ENCODE measurements at places on chromosomes 6 and 20.

DNA sequence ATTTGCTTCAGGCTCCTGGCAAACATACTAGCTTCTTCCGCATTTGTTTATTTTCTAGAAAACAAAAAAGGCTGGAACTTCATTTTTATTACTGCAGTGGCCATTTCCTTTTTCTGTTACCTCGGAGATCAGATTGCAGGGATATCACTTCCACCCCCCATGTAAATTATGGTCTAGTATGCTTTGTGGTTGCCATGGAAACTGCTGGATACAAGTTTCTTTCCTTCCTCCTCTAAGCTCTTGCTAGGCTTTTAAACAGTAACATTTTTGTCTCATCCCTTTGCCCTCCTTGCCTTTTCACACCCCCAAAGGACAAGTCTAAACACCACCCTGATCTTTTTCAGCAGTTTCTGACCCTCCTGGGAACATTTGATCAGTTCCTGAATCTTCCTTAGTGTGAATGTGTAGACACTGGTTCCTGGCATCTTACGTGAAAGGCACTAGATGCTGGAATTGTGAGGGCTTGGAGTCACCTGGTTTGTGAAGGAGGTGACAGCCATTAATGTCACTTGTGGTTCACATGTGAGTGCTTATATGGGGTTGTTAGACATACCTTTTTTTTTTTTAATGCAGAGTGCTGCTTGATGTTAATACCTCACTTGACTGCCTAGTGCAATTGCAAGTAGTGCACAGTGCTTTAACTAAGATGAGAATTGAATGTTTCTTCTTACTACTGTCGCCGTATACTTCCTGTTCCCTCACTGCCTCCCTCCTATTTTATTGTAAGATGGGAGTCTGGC is 181.6 kb downstream of the JARID2 start:
- DNase-seq, result peak; percentile 75

DNA sequence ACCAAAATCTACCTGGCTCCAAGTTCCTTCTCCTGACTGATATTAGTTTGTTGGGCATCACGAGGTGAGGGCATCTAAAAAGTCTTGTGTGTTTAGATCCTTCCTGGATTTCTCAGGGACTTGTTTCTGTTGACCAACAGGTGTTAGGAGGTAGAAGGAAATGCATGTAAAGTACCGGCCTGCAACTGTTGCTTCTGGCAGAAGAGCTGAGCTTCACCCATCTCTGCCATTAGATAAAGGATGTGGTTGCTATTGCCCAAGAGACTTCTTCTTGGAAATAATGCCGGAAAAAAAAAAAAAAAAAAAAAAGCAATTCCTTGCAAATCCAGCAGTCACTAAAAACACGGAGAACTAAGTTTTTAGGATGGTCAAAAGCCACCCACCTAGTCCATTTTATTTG is 303.1 kb downstream of the CDH26 start:
- no peak for DNase-seq

DNA sequence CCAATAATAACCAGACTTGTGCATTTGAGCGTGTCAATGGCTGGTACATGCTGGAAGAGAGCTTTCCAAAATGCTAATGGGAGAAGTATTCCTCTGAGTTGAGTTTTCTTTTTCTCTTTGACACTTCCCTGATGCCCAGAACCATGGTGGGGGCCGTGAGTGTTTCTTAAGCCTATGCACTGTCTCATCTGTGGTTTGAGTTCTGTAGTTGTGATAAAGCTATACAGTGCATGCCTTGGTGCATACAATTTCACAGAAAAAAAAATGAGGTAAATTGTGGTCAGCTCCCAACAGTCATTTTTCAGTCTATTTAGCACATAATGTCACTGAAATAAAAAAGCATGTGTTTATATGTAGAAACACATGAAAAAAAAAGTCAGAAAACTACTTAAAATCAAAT is 204.8 kb downstream of the HDGFL1 start:
- DNase-seq, result no peak

GRCh38 chr6:151012321-151013294 is 147.1 kb downstream of the MTHFD1L start:
- peak; percentile 73 for DNase-seq

GRCh38 chr6:28711788-28712341 is 186.2 kb downstream of the GPX5 start:
- DNase-seq, result no peak

- peak; percentile 80 for DNase-seq
Measured at GRCh38 chr6:12289365-12289919, 719 bp upstream of the EDN1 start.

- peak; percentile 16 for DNase-seq
Measured at GRCh38 chr6:48641544-48641943, 530.5 kb upstream of the PTCHD4 start.

DNA sequence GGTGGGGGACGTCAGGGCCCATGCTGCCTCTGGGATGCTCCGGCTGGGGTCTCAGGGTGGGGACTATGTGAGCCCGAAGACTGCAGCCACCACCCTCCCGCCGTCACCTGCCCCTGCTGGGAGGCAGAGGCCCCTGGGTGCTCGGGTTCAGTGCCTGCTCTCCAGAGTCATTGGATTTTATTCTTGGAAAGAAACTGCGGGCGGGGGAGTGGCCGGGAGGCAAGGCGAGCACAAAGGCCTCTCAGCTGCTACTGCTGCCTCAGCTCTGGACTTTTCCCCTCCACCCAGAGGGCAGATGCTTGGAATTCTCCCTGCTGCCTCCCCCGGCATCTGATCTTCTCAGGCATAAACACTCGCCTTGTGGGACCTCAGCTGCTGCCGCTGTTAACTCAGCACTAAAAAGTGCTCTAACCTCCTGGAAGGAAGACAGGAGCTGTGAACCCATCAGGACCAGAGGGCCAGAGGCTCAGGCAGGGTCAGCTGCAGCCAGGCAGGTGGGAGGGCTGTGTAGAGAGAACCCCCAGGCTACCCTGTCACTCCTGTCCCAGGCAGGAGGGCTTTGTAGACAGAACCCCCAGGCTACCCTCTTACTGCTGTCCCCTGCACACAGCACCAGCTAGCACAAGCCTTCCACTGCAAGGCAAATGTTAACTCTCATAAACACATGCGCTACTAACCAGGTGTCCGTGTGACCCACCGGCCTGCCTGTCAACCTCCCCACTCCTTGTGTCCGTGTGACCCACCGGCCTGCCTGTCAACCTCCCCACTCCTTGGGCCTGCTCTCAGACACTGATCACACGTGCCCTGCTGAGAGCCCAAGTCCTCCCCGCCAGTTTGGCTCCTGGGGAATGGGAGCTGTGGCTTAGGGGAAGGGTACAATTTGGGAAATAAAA is 9.4 kb upstream of the FRMD1 start:
- peak; percentile 80 for DNase-seq

DNA sequence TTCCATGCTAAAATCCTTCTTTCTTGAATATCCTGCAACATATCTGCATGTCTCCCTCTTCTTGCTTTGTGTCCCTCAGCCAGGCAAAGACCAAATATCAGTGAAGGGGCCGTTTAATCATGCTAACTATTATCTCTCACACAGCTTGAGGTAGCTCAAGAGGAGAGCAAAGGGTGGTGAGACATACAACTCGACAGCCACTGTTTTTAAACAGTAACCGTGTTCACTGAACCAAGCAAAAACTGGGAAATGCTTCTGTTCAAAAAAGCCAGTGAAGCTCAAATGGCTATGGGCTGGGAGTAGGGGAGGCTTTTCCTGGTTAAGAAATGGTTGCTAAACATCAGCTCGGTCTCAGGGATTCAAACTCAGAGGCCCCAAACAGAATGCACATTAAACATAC is 83.4 kb downstream of the MAP7 start:
- DNase-seq, result no peak

DNA sequence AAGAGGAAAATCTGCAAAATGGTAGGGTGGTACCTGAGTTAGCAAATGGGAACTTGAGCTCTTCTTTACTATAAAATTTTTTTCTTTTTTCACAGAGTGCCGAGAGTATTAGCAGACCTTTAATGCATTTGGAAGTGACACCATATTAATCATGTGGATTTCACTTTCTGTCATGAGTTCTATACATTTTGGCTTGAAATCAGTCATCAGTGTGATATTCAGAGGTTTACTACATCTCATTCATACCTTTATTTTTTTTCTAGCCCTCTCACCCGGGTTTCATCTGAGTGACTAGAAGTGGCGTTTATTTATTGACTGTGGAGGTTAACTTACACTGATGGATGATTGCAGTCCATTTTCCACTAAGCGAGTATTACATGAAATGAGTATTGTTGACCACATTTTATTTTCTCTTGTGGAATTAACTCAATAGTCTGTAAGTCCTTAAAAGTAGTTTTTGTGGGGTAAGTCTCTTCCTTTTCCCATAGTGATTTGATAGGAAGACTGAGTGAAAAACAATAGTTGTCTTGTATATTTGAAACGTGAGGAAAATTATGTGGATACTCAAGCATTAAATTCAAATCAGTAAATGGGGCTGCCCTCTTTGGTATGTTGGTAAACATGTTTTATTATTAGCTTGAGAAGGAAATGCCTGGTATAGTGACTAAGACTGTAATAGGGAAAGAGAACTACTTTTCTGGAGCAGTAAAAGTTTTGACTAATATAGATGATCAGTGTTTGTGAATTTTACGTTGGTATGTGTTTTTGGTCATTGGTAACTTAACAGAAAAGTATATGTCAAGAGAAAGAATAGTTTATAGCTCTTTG is 55.5 kb downstream of the JARID2 start:
- no peak for DNase-seq

DNA sequence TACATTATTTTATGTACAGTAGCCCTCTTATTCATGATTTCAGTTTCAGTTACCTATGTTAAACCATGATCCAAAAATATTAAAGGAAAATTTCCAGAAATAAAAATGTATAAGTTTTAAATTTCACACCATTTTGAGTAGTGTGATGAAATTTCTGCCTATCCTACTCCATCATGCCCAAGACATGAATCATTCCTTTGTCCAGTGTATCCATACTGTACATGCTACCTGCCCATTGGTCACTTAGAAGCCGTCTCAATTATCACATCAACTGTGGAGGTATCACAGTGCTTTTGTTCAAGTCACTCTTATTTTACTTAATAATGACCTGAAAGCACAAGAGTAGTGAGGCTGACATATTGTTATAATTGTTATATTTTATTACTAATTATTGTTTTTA is 32.3 kb upstream of the PLCB4 start:
- no peak for DNase-seq

DNA sequence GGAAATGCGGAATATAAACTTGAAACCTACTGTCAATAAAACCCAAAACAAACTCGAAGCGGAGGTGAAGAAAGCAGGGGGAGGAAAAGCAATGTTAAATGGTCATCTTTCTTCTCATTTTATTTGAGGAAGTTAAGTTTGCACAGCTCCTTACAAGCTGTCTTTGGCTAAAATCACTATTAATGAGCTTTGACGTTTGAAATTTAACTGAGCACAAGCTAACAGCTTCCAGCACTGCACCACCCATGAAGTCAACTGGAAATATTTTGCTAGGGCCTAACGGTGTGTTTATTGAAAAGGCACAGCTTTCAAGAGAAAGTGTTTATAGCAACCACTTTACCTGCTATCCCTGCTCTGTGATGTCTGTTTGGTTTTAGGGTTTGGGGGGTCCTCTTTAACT is 103.8 kb downstream of the PKHD1 start:
- DNase-seq, result no peak

DNA sequence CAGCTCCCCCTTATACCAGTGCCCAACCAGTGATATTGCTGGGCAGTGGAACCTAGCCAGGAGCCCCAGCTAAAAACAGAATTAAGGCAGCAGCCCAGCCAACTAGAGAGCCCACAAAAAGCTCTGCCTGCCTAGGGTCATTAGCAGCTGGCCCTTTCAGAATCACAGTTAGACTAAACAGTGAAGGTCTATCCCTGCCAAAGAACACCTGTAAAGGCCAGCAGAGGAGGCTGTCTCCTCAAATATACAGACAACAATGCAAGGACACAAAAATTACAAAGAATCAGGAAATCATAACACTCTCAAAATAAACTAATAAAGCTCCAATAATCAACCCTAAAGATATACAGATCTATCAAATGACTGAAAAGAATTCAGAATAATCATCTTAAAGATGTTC is 77.8 kb upstream of the HTR1E start:
- no peak for DNase-seq

- DNase-seq, result peak; percentile 81
Measured at GRCh38 chr6:33075568-33076405, at the start of gene HLA-DPB1. Gene HLA-DPB1 (plus strand): TSS chr6:33075990. CDS start chr6:33076042, 52 bp downstream.

DNA sequence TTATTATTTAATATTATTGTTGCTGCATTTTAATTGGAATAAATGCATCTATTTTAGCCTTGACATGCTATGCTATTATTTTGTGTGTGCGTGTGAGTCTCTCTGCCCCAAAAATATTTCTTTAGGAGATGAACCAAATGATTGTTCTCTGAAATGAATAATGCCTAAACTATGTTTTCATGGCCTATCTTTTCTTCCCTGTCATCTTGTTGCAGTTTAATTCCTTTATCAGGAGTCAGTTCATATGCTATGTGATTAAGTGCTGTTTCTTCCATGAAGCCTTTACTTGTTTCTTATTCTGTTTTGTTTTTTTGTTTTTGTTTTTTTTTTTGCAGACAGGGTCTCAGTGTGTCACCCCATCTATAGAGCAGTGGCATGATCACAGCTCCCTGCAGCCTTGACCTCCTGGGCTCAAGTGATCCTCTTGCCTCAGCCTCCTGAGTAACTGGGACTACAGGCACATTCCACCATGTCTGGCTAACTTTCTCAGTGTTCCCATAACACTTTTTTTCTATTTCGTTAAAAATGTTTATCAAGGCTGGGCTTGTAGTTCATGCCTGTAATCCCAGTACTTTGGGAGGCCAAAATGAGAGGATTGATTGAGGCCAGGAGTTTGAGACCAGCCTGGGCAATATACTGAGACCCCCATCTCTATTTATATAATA is 25.7 kb downstream of the TPX2 start:
- peak; percentile 40 for DNase-seq

- peak; percentile 94 for DNase-seq
Measured at GRCh38 chr20:1437235-1437904, 29.3 kb downstream of the NSFL1C start.

DNA sequence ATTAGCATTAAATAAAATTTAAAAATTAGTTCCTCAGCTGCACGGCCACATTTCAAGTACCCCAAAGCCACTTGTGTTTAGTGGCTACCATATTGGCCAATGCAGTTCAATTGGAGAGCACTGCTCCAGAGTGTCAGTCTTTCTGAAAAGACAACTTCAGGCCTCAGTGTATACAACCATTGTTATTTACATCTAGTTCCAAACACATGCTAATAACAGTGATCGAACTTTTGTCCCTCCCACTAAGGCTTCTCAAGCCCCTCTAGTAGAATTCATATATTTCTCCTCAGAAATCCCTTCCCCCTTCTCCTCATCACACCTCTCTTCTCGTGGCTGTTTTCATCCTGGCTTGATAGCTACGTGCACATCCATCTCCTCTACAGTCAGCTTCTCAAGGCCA is 32.9 kb downstream of the HIVEP2 start:
- DNase-seq, result no peak
